Activated naive CD8-positive, alpha-beta T cell treated with anti-CD3 and anti-CD28 coated beads, Interleukin-2, amount 50 U/mL, for 24 hours (primary cell): ENCODE measurements at places on chromosomes 4 and X.

- DNase-seq: no peak
These were observed 1.1 kb upstream of the GPM6A start for GRCh38 chr4:175813204-175813603.

GRCh38 chr4:77994194-77994721 is 62.9 kb upstream of the FRAS1 start:
- DNase-seq: no peak

DNA sequence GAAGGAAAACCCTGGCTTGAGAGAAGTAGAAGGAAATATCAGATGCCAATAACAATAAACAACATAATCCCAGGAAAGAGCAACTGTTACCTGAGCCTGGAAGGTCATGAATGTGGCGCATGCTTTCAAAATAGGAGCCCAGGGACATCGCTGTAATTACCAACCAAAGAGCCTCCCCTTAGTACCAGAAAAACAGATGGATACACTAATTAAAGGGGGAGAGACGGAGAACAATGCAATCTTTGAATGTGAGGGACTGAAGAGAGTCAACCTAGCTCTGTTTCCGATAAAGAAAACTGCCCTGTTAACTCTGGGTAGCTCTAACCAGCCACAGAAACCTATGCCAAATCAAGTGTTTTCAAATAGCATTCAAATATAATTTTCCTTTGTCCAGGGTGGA is 161.4 kb downstream of the ENOX2 start:
- DNase-seq: no peak

DNA sequence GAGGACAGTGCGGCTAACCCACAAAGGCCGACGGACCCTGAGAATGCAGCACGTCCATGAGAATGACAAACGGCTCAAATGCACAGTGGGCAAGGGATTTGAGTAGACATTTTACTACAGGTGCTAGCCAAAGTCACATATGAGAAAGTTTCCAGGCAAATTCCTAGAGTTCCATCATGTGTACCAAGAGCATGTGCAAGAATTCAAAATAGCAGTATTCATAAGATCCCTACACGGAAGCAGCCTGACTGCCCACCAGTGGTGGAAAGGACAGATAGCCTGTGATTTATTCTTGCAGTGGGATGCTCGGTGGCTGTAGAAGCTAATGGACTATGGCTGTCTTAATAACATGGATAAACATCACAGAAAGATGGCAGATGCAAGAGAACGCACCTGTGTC is 68.0 kb downstream of the RGS12 start:
- no peak for DNase-seq

DNA sequence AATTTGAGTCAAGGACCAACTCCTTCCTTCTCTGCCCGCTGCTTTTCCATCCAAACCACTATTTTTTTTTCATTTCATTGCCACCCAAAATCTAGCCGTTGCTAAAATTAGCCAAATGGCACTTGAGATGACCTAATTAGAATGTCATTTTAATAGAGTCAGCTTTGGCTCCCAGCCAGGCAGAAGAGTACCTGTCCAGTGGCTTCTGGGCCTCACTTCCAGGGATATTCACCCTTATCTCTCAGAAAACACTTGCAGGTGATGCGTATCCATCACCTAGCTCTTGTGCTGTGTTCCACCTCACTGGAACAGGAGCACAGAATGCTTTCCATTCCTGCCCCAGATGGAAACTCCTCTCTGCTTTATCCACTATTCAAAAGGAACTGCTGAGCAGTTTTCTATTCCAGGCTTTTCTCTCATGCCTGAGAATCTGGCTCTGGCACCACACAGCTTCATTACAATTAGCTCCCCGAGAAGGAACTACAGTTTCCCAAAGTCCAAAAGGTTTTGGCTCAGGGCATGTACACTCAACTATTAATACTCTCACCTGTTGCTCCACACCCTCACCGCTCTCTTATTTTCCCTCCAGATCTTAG is 18.5 kb downstream of the MAGEA9B start:
- DNase-seq: no peak

- DNase-seq: no peak
These were observed 36.6 kb downstream of the FAM114A1 start for GRCh38 chr4:38904090-38904666.

DNA sequence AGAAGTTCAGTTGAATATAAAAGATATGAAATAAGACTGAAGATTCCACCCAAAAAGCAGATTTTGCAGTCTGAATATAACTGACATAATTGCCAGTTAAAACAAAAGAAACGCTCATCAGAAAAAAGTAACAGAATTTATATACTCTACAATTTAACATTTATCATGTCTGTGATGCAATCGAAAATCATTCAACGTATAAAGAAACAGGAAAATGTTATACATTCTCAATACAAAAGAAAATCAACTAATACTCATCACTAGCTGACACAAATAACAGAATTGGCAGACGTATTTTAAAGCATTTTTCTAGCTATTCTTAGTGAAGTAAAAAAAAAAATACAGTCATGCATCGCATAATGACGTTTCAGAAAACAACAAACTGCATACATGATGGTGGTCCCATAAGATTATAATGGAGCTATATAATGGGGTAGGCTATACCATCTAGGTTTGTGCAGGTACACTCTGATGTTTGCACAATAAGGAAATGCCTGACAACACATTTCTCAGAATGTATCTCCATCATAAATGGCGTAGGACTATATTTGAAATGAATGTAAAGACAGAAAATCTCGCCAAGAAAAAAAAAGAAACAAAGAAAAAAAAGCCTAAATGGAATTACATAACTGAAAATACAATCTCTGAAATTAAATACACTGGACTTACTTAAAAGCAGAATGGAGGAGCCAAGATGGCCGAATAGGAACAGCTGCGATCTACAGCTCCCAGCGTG is 34.3 kb downstream of the OR13H1 start:
- DNase-seq: no peak

- DNase-seq: peak; percentile 25
These were observed 679.9 kb downstream of the RPA4 start for GRCh38 chrX:97563531-97564133.
